ENCODE measurements at places on chromosomes 2 and 18.
A peak's percentile ranks its signal among the peaks of the same experiment; 100 is the strongest.

- DNase-seq = no peak
These were observed 164.7 kb downstream of the DNAH7 start for GRCh38 chr2:195903956-195904355.

DNA sequence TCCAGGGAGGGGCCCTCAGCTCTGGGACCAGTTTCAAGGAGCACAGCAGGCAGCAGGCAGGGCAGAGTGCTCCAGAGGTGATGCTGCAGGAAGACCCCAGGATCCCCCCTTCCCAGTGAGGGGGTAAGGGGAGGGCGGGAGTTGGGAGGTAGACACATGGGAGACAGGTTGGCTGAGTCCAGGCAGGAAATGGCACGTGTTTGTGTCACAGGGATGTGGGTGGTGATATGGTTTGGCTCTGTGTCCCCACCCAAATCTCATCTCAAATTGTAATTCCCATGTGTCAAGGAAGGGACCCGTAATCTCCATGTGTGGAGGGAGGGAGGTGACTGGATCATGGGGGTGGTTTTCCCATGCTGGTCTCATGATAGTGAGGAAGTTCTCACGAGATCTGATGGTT is 25.2 kb upstream of the OTOS start:
- no peak for DNase-seq

DNA sequence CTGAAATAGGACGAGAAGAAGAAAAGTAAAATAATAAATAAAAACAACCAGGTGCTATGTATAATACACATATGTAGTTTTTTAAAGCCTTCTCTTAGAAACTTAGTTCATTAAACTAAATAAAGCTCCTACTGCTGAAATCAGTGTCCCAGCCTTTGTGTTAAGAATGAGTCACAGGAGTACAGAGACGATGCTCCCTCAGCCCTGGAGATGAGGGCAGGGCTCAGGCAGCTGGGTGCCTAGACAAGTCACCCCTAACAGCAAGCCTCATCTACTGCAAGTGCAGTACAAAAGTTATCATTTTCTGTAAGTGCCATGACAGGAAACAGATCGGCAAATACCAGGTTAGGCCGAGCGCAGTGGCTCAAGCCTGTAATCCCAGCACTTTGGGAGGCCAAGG is 18.2 kb downstream of the KIDINS220 start:
- no peak for DNase-seq

- no peak for DNase-seq
These were observed 89.6 kb downstream of the MCFD2 start for GRCh38 chr2:46825939-46826568.

- DNase-seq = peak; percentile 76
These were observed 71.1 kb upstream of the TFCP2L1 start for GRCh38 chr2:121356058-121356640.

- DNase-seq = no peak
These were observed 31.2 kb downstream of the FASTKD1 start for GRCh38 chr2:169542433-169542832.

- DNase-seq = no peak
These were observed 142.1 kb upstream of the PKDCC start for GRCh38 chr2:41905597-41906337.

DNA sequence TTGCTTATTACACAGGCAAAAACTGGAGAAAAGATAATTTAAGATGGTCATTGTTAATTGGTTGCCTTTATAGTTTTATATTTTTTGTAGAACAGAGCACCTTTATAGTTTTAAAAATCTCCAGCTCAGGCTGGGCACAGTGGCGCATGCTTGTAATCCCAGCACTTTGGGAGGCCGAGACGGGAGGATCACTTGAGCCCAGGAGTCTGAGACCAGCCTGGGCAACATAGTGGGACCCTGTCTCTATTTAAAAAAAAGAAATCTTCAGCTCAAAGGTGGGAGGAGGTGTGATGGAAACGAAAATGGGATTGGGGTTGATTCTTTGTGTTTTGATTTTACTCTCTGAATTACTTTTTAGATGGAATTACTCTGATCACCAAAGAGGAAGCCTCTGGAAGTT is 85.4 kb downstream of the XRCC5 start:
- DNase-seq = no peak

DNA sequence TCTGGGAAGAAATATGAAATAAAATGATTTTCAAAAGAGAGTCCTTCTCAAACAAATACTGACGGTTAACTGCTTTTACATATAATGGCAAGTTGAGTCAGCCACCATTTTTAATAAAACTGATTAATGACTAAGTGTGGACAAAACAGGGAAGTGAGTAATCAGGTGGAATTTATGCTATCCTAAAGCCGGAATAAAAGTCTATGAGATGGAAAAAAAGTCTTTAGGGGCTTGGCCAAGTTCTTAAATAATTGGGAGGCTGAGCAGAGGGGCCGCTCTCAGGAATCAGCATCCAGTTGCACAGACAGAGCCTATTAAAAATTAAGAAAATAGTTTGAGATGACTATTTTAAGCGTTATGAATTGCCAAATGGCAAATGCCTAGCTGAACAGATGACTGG is 58.6 kb upstream of the AFF3 start:
- no peak for DNase-seq

GRCh38 chr18:23953984-23954383 is 60.6 kb upstream of the TTC39C start:
- no peak for DNase-seq

- no peak for DNase-seq
These were observed 72.4 kb upstream of the NPAS2 start for GRCh38 chr2:100747551-100747950.

DNA sequence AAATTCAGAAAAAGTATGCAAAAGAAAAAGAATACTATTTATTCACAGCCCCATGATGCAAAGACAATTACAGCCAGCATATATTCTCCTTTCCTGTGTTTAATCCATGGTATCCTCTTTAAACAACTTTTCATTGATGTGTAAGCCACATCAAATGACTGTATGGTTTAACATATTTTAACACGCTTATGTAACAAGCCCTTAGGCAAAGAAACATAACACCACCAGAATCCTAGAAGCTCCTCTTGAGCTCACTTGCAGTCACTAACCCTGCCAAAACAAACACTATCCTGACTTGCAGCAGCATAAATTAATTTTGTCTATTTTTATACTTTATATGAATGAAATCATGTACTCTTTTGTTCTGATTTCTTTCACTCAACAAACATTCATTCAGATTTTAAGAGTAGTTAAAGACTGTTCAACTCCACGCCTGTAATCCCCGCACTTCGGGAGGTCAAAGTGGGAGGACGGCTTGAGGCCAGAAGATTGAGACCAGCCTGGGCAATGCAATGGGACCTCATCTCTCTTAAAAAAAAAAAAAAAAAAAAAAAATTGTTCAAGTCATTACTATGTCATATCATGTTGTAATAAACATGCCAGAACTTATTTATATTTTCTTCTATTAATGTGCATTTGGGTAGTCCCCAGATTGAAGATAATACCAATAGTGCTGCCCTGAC is 226.3 kb downstream of the NBAS start:
- no peak for DNase-seq

GRCh38 chr2:29054430-29054829 is 19.9 kb downstream of the PCARE start:
- DNase-seq = no peak

GRCh38 chr2:1837022-1837421 is 92.7 kb upstream of the PXDN start:
- no peak for DNase-seq

DNA sequence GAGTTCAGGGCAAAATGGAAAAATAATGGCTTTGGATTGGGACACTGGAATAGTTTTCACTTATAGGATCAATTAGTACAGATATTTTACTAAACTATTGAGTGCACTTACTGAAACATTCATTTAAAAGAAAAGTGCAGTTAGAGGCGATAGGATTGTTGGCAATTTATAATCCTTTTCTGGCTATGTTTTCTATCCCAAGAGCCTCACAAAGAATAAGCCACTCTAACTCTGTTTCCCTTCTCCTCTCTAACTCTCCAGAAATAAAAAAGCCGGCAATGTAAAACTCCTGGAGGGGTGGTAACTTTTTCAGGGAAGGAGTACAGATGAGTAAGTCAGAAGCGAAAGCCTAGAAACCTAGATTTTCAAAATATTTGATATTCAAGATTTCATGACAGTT is 91.3 kb downstream of the EPHA4 start:
- no peak for DNase-seq

DNA sequence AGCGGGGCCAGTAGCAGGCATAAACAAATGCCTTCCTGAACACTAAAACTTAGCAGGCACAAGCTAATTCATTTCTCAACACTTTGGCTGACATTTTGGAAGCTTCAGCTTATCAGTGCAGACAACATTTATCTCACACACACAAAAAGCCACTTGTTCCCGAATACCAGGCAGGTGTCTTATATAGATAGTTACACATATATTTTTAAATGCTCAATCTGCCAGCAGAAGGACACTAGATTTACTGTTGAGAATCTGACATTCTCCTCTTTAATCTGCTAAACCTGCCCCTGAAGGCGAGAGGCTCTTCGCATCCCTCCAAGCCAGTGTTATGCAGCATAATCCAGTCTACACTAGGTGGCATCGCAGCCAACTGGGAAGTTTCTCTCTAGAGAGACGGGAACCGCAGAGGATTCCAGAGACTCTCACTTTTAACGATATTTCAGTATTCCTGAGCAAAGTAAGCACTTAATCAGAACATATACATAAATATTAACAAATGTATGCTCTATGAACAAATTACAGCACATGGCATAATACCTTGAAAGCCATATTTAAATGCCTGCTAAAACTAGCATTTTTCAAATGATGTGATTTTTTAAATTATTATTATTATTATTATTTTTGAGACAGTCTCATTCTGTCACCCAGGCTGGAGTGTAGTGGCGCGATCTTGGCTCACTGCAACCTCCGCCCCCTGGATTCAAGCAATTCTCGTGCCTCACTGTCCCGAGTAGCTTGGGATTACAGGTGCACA is 90.2 kb upstream of the SCG2 start:
- peak; percentile 21 for DNase-seq

DNA sequence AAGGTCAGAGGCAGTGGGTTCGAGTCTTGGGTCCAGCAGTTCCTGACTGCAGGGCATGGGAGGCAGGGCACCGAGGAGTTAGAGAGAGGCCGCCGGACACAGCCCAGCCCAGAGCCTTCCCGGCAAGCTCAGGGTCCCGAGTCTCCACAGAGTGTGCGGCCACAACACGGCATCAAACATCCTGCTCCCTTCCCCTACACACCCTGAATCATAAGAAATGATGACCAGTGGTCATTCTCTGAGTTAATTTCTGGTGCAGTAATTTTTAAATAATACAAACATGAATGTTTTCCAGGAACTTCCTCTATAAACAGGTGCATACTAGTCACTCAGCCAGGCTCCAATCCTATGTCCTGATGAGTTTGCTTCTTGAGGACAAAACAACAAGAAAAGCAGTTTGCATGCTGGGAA is 118.0 kb downstream of the PXDN start:
- DNase-seq = no peak

DNA sequence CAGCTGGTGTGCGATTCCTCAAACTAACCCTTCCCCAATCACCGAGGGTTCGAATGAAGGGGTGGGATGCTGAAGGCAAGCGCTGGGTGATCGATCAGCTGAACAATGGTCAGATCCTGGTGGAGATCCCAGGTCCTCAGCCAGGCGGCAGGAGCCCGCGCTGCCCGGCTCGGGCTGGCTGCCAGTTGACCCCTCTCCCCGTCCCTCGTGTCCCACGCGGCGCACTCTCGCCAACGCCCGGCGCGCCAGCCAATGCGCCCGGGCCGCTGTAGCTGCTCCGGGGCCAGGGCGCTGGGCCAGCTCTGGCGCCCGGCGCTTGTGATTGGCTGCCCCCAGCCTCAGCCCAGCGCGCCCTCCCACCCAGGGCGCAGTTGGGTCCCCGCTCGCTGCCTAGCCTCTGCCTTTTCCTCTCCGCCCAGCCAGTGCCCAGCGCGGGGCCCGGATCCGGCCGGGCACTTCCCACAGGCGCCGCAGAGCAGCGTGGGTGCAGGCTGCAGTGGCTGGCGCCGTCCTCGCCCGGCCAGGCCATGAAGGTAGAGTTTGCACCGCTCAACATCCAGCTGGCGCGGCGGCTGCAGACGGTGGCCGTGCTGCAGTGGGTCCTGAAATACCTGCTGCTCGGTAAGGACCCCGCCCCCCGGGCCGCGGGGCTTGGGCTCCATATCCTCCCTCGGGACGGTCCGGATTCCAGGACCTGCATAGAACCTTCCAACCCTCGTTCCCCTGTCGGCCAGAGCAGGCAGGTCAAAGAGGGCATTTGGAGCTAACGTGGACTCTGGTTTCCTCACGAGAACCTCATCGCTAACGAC is at the start of gene MOGAT1:
TSS of gene MOGAT1 (plus strand) at position 400 of the 809 bp plus-strand sequence. CDS start at position 528, 128 bp downstream.
- peak; percentile 49 for DNase-seq

- DNase-seq = peak; percentile 27
These were observed 58.4 kb downstream of the GYPC start for GRCh38 chr2:126714191-126714965.

GRCh38 chr2:163353551-163353950 is 382.3 kb downstream of the FIGN start:
- no peak for DNase-seq

DNA sequence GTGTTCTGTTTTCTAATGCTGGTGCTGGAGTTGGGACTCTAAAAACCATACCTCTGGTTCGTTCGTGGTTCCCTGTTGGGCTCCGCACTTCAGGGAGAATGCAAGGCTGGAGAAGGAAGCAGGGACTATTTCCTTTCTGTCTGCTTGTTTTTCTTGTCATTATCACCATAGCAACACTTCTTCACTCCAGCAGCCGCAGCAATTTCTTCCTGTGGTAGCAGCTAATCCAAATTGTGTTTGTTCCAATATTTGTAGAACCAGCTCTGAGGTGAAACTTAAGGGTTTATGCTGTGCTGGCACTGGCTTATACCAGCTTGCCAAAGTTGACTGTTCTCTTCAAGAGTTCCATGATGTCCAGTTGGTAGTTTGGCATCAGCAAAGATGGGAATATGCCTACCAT is 301.4 kb upstream of the SYT4 start:
- DNase-seq = no peak

- DNase-seq = no peak
These were observed 18.7 kb upstream of the MTCL1 start for GRCh38 chr18:8686611-8687010.

DNA sequence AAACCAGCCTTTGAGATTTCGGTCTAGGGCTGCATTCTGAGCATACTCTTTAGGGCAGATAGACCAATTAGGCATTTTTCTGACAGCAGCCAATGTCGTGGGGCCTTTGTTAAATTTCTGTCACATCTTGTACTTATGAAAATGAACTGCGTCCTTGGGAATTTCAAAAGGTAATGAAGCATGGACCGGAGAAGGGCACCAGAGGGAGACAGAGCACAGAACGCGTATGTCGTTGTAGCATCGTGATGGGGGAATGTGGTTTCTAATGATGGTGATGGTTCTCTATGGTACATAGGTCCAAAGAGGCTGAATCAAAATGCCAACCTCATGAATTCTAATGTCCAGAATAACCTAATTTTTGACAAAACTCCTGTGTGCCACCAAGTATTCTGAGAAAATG is 483.9 kb upstream of the CRIM1 start:
- no peak for DNase-seq

GRCh38 chr18:10370716-10371115 is 83.7 kb upstream of the APCDD1 start:
- no peak for DNase-seq

- DNase-seq = no peak
These were observed 336.6 kb downstream of the SMAD2 start for GRCh38 chr18:47593744-47594472.
